Hepatocyte (in vitro differentiated cells): ENCODE measurements at places on chromosomes 2 and 18. TPM values are rescaled to one million over a fixed set of nuclear protein-coding genes. Genes with fewer than 3 reads are reported as not detected.
A peak's percentile ranks its signal among the peaks of the same experiment; 100 is the strongest.

Gene DNAJC10
- 104 and 120 TPM in 2 replicates for total RNA-seq

Gene SCN2A
- total RNA-seq = 2.9 and 5.3 TPM in 2 replicates

DNA sequence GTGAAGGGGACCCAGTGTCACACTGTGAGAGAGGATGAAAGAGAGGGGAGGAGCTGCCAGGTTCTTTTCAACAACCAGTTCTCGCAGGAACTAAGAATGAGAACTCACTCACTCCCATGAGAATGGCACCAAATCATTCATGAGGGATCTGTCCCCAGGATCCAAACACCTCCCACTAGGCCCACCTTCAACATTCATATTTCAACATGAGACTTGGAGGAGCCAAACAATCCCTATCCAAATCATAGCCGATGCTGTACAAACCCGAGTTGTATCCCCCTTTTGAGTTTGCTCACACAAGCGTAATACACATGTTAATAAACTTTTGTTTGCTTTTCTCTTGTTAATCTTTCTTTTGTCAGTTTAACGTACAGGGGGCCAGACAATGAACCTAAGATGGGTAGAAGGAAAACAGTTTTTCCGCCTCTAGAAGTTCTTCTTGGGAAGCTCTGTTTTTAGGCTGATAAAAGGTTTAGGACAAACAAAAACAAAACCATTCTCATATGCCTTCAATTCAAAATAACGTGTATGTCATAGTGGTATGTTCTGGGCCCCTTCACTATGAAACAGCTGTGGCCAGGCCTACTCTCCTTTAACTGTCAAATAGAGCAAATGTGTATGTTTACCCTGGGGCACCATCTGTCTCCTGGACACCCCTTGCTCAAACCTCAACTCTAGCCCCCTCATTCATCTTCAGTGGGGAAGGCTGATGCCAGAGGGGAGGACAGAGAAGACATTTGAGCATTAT, 9.1 kb upstream of the TMEM37 start:
- no peak for DNase-seq
- peaks cover 70% of the 10 kb centered on the region for H3K4me1 ChIP-seq
- no peak overlapping the region for H3K4me3 ChIP-seq
- H3K36me3 ChIP-seq = no peaks in the 10 kb centered on the region
- H3K27ac ChIP-seq = peak overlapping the region; percentile 99

DNA sequence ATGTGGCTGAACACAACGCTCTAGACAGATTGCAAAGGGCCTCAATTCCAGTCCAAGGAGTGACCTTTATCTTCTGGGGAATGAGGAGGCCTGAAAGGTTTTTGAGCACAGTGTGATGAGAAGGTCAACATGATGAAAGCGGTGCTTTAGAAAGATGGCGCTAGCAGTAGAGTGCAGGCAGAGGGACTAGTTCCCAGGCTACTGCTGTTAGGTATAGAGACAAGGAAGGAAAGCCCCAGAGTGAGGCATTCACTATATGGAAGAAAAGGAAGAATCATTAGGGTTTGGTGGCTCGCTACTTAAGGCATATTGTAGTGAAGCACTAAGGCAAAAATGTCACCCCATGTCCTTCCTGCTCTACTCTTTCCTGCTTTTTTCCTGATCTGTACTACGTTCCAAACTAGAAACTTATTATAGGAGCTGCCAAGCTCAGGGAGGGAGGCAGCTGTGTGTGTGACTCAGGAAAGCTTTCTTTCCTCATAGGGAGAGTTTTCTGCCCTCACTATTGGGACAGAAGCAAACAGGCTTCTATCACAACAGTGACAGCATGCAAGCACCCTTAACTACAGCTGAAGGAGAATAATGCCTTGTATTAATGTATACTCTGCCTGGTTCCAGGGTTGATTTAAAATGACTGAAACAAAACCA, 160.8 kb upstream of the CAVIN2 start:
- DNase-seq = no peak
- H3K4me1 ChIP-seq = no peaks in the 10 kb centered on the region
- H3K36me3 ChIP-seq = no peaks in the 10 kb centered on the region
- H3K4me3 ChIP-seq = no peak overlapping the region
- no peak overlapping the region for H3K27ac ChIP-seq
- H3K27me3 ChIP-seq = no peaks in the 10 kb centered on the region

- no peaks in the 10 kb centered on the region for H3K27me3 ChIP-seq
- H3K27ac ChIP-seq = peak overlapping the region; percentile 27
- H3K36me3 ChIP-seq = no peaks in the 10 kb centered on the region
- H3K4me1 ChIP-seq = no peaks in the 10 kb centered on the region
- no peak for DNase-seq
These were observed 8.5 kb downstream of the STEAP3 start for GRCh38 chr2:119231975-119232665.

GRCh38 chr2:23375448-23375847, 9.5 kb upstream of the KLHL29 start:
- H3K36me3 ChIP-seq = no peaks in the 10 kb centered on the region
- no peaks in the 10 kb centered on the region for H3K27me3 ChIP-seq
- H3K27ac ChIP-seq = no peak overlapping the region
- no peak for DNase-seq
- H3K4me1 ChIP-seq = no peaks in the 10 kb centered on the region
